ENCODE measurements at places on chromosomes 1 and 21.

DNA sequence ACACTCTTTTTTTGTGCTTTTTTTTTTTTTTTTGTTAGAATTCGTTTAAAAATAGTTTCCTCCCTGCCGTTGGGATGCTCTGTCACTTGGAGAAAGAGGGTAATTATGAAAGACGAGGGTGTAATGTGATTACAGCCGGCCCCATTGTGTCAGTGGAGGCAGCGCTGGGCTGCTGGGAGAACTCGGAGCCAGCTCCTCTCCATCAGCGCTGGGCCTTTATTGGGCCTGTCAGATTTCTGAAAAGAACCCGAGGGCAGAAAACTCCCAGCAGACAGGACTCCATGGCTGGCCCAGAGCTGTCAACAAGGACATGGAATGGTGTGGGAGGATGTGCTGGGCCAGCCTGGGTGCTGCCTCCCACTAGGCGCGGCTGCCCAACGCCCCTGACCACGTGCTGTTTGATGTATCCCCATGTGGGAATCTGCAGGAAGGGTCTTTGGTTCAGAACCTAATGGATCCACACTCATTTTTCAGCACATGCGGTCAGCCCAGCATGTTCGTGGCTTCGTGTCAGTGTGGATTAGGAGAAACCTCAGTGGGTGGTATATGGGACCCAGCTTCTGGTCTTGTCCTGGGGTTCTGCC lies 222.6 kb upstream of the KIAA0040 start:
- DNase-seq: no peak

DNA sequence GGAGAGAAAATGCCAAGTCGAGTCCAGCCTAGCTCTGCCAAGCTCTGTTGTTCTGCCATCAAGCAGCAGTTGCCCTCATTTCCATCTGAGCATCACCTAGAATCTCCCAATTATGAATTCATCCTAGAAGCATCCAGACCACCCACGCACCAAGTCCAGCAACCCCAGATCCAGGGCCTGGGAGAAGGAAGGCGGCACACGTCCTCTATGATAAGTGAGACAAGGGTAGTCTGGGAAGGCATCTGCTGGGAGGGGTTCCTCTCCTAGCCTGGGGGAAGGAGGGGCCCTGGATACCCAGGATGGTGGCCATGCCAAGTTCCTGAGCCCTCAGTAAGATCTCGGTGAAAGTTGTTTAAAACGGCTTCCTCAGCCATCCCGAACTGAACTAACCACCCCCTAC lies 70.7 kb downstream of the VWA5B1 start:
- DNase-seq: no peak

GRCh38 chr1:178870944-178871343 lies at the start of gene ANGPTL1:
ANGPTL1 (minus strand) TSS chr1:178871077; CDS start chr1:178865776, 5,301 bp downstream.
- DNase-seq: no peak

DNA sequence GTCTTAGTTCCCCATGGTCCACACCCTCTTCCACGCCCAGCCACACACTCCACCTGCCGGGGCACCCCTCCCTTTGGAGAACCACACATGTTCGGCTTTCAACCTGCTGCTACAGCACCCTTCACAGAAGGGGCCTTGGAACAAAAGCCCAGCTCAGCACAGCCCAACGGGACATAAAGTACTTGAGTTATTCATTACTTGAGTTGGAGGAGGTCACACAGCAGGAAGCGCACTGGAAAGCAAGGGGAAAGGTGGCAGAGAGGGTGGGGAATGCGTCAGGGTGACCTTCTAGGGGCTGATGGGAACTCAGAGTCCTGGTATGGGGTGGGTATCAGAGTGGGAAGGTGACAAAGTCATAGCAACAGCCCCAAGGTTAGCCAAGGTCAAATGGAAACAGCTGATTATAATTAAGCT lies 3.0 kb upstream of the ATP1B1 start:
- no peak for DNase-seq

GRCh38 chr1:62361431-62361830 lies 42.2 kb upstream of the KANK4 start:
- DNase-seq: no peak

GRCh38 chr1:211547710-211548109 lies 31.3 kb downstream of the SLC30A1 start:
- DNase-seq: no peak

- DNase-seq: no peak
Observed at GRCh38 chr1:216183454-216183853, 239.8 kb downstream of the USH2A start.
